ENCODE measurements at places on chromosomes 5 and 9. TPM values are rescaled to one million over a fixed set of nuclear protein-coding genes. Genes with fewer than 3 reads are reported as not detected.

Gene SNX24
- 0.74 TPM for total RNA-seq

Gene HSPA4
- total RNA-seq, result 258 TPM

Gene ADAMTSL1
- total RNA-seq, result not detected

Gene EQTN
- not detected for total RNA-seq

Gene ARHGAP26
- 9.7 TPM for total RNA-seq

Gene TXNDC8
- total RNA-seq, result not detected

Gene CD274
- 58.4 TPM for total RNA-seq

Gene IL13
- total RNA-seq, result 26.9 TPM

Gene ARL14EPL
- total RNA-seq, result not detected

Gene SH3RF2
- 0.42 TPM for total RNA-seq

Gene SPINK6
- not detected for total RNA-seq

Gene ADAMTS6
- total RNA-seq, result 0.63 TPM

Gene OGN
- total RNA-seq, result not detected

Gene BAAT
- 0.30 TPM for total RNA-seq

Gene MYOZ3
- total RNA-seq, result 0.86 TPM

Gene IL17B
- not detected for total RNA-seq

Gene RMRP
- total RNA-seq, result 12,907 TPM

Gene CNTNAP3B
- not detected for total RNA-seq

Gene TMEM232
- 0.28 TPM for total RNA-seq

Gene FAM153A
- 2.9 TPM for total RNA-seq

Gene KIAA1958
- total RNA-seq, result 6.9 TPM

Gene SGTB
- total RNA-seq, result 11.0 TPM

Gene PPP3R2
- total RNA-seq, result not detected

Gene TYRP1
- total RNA-seq, result not detected

Gene TMEFF1
- not detected for total RNA-seq

Gene C9orf153
- total RNA-seq, result 0.18 TPM

Gene MED27
- 47.8 TPM for total RNA-seq

Gene STK32A
- not detected for total RNA-seq

Gene PCDHA12
- not detected for total RNA-seq

Gene DNAH5
- total RNA-seq, result not detected

Gene CCDC192
- not detected for total RNA-seq

Gene ADRB2
- 0.18 TPM for total RNA-seq

Gene DMRT1
- not detected for total RNA-seq

Gene CMYA5
- 0.11 TPM for total RNA-seq

Gene LHX3
- not detected for total RNA-seq

Gene LRRC70
- 0.90 TPM for total RNA-seq

Gene PCA3
- total RNA-seq, result not detected

Gene FBP2
- not detected for total RNA-seq

Gene NME5
- total RNA-seq, result not detected

Gene ADAMTS19
- total RNA-seq, result not detected

Gene WASHC1
- total RNA-seq, result 18.1 TPM

Gene PIP5KL1
- 2.3 TPM for total RNA-seq

Gene AHRR
- total RNA-seq, result 22.2 TPM

Gene CAVIN4
- not detected for total RNA-seq

Gene SPATA31E1
- not detected for total RNA-seq

Gene SYNPO
- 0.79 TPM for total RNA-seq

Gene RAB3C
- not detected for total RNA-seq

Data from activated T-cell treated with anti-CD3 and anti-CD28 coated beads, Interleukin-2, amount 50 U/mL, for 4 hours (primary cell).